ENCODE measurements at places on chromosomes 12 and 14. TPM values are rescaled to one million over a fixed set of nuclear protein-coding genes. Genes with fewer than 3 reads are reported as not detected.

The SYT1 gene
- total RNA-seq, result 1.7 TPM

The CLEC7A gene
- 0.07 TPM for total RNA-seq

The UNC79 gene
- total RNA-seq, result under 0.01 TPM

The DNAH10 gene
- 0.04 TPM for total RNA-seq

The GNPTAB gene
- 32.7 TPM for total RNA-seq

The KRT5 gene
- 16,153 TPM for total RNA-seq

The MOK gene
- 28.9 TPM for total RNA-seq

The CRIP1 gene
- 4.2 TPM for total RNA-seq

The CD163 gene
- total RNA-seq, result not detected

The ADAM21 gene
- 0.44 TPM for total RNA-seq

The DAO gene
- not detected for total RNA-seq

The SAMD15 gene
- total RNA-seq, result 0.88 TPM
